Stimulated activated CD4-positive, alpha-beta T cell treated with anti-CD3 and anti-CD28 coated beads, Interleukin-15, amount 100 ng/mL, for 24 hours (primary cell): ENCODE measurements at places on chromosomes 11 and 22.

GRCh38 chr11:36160091-36160490 is 129.1 kb downstream of the COMMD9 start:
- DNase-seq = no peak

DNA sequence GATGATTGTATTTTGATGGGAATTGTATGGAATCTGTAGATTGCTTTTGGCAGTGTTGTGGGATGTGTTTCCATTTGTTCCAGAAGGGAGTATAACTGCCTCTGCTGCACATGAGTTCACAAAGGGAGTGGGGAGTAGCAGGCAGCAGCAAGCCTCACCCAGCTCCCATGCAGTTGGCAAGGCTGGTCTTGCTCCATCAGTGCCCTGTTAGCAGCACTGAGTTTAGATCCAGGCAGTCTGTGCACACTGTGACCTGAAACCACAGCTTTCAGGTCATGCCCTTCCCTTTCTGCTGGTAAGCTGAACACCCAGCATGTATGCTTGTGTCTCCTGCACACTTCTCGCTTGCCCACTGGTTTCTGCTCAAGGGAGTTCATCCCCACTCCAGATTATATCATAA is 3.7 kb upstream of the NUCB2 start:
- no peak for DNase-seq

GRCh38 chr22:40585310-40585751 is 51.2 kb downstream of the MRTFA start:
- no peak for DNase-seq

GRCh38 chr11:76151556-76152085 is 54.7 kb downstream of the WNT11 start:
- DNase-seq = no peak

DNA sequence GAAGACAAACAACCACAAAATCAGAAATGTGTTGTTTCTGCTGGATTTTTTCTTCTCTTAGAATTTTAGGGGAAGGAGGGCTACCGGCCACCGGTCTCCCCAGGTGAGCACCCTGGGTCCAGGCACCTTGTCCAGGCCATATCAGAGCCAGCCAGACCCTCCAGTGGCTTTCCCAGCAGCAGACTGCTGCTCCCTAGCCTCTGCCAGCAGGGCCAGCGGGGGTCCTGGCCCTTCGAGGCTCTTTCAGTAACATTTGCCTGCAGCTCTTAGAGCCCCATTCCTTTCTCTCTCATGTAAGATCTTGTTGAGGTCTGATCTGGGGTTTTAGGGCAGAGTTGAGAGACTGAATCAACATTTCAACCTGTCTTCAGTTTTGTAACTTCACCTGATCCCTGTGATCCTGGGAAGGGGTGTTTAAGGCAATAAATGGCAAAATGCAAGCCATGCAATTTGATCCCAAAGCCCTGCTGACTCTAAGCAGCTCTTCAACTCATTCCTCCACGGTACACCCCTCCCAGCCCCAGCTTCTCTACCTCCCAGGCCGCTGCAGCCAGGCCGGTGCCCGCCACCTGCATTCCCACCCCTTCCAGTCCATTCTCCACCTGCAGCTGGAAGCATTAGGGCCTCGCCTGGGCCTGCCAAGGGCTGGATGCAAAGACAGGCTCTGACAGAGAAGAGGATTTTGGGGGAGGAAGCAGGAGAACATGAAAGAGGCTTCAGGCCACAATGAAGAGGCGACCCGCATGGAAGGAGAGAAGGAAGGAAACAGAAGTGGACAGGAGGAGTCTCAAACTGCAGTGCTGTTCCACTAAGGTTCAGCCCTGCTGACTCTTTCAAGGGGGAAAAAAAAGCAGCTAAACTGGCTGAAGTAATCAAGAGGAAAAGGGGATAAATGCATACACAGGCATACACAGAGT is 113.0 kb upstream of the FGF3 start:
- no peak for DNase-seq

DNA sequence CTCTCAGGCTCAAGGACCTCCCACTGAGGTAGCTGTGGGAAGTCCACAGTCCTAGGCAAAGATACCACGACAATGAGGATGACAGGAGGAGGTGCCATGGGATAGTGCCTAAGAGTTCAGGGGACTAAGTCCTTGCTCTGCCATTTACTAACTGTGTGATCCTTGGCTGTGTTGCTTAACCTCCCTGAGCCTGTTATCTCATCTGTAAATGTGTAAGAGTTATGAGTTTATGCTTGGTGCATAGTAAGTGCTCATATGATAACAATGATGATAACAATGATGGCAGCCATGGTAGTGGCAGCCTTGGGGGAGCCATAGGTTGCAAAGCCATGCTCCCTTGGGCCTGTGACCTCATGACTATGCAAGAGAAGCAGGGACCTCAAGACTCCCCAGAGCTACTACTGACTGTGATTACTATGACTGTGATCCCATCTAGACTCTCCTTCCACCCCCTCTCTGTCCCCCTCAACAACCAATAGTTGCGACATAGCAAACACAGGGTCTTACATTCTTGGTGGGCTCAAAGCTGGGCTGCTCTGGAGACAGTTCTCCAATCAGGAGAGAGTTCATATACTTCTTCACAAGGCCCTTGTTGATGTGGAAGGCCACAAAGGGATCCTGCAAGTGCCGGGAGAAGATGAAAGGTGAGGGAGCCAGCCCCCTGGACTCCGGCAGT is 3.9 kb downstream of the FADS1 start:
- DNase-seq = no peak

DNA sequence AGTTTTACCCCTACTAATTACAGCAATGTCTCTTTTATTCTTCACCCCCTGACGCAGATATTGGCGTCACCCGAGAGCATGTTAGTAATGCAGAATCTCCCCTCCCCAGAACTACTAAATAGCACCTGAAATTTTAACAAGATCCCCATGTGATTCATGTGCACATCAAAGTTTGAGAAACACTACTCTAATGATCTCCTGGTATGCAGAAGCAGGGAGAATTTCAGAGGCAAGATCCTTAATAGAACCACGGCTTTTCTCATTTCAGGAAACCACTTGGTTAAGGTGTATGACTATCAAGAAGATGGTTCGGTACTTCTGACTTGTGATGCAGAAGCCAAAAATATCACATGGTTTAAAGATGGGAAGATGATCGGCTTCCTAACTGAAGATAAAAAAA is 5.3 kb downstream of the CD3G start:
- DNase-seq = no peak

DNA sequence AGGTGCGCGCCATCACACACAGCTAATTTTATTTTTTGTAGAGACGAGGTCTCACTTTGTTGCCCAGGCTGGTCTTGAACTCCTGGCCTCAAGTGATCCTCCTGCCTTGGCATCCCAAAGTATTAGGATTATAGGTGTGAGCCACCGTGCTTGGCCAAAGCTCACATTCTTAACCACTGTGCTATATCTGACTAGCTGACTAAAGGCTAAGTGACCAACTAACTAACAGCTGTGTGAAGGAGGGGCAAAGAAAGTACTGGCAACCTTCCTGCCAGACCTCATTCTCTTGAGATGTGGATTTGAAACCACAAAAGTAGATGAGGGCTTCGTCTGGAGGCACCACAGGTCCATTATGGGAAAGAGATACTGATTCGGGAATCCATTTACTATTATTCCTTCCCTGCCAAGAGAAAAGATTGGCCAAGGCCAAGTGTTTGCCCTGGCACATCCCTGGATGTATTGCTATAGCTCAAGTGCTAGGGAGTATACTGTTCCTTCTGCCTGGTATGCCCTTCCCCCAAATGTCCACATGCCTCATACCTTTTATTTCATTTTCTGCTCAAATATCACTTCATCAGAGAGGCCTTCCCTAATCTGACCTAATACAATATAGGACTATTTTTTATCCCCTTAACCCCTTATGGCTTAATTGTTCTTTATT is 52.7 kb upstream of the RRM1 start:
- no peak for DNase-seq

- DNase-seq = no peak
These were observed 10.0 kb downstream of the TAB1 start for GRCh38 chr22:39409516-39410029.
